A549 treated with ZK216348 at 1 μM for 4 hours (cell line): ENCODE measurements at places on chromosomes 11 and 22. TPM values are rescaled to one million over a fixed set of nuclear protein-coding genes. Genes with fewer than 3 reads are reported as not detected.

The RFPL3 gene
- not detected in 5 replicates for total RNA-seq

The OR51B4 gene
- not detected in 5 replicates for total RNA-seq

The NLRP6 gene
- total RNA-seq, result not detected in 5 replicates

The RIC3 gene
- total RNA-seq, result 1.8 to 3.7 TPM (median 2.9 TPM) in 5 replicates

The PCNX3 gene
- 19.9 to 40.4 TPM (median 37.0 TPM) in 5 replicates for total RNA-seq

The TTC38 gene
- 13.0 to 17.8 TPM (median 14.8 TPM) in 5 replicates for total RNA-seq

The TRIM66 gene
- total RNA-seq, result 1.7 to 3.0 TPM (median 2.2 TPM) in 5 replicates

The PSMA1 gene
- 161 to 186 TPM (median 177 TPM) in 5 replicates for total RNA-seq

The SYT8 gene
- 0.41 to 0.51 TPM in 2 of 5 replicates, not detected in the others for total RNA-seq

The ART1 gene
- not detected in 5 replicates for total RNA-seq

The RFPL2 gene
- 0.18 TPM in 1 of 5 replicates, not detected in the others for total RNA-seq

The SEPTIN5 gene
- 6.9 to 10.4 TPM (median 8.8 TPM) in 5 replicates for total RNA-seq

The KRTAP5-11 gene
- not detected in 5 replicates for total RNA-seq

The KCNE3 gene
- not detected in 5 replicates for total RNA-seq

The PARVG gene
- not detected in 5 replicates for total RNA-seq

The HBE1 gene
- total RNA-seq, result 0.53 TPM in 1 of 5 replicates, not detected in the others

The DEFB131B gene
- total RNA-seq, result not detected in 5 replicates

The MYBPC3 gene
- 0.06 to 0.09 TPM (median 0.07 TPM) in 5 replicates for total RNA-seq

The EHF gene
- 0.36 to 1.3 TPM (median 0.95 TPM) in 5 replicates for total RNA-seq

The PLAAT5 gene
- not detected in 5 replicates for total RNA-seq

The TEAD1 gene
- total RNA-seq, result 37.9 to 82.5 TPM (median 64.4 TPM) in 5 replicates

The TMEM191C gene
- total RNA-seq, result 0.88 to 2.1 TPM (median 1.3 TPM) in 5 replicates

The BTG4 gene
- total RNA-seq, result 0.21 to 0.27 TPM in 2 of 5 replicates, not detected in the others

The DERL3 gene
- total RNA-seq, result 0.31 to 0.68 TPM (median 0.65 TPM) in 5 replicates

The PGA5 gene
- total RNA-seq, result not detected in 5 replicates

The PHF21B gene
- 0.81 to 1.2 TPM (median 1.0 TPM) in 5 replicates for total RNA-seq

The YPEL1 gene
- total RNA-seq, result 0.06 to 0.47 TPM (median 0.21 TPM) in 4 of 5 replicates, not detected in the other

The TEX12 gene
- total RNA-seq, result not detected in 5 replicates

The IGLL5 gene
- not detected in 5 replicates for total RNA-seq

The PLAAT4 gene
- total RNA-seq, result 1.7 to 2.4 TPM (median 2.0 TPM) in 5 replicates

The CCND1 gene
- total RNA-seq, result 157 to 270 TPM (median 221 TPM) in 5 replicates

The CNTN5 gene
- total RNA-seq, result not detected in 5 replicates

The LDHAL6A gene
- total RNA-seq, result not detected in 5 replicates

The NCAPH2 gene
- 28.3 to 43.0 TPM (median 36.3 TPM) in 5 replicates for total RNA-seq

The CDC42EP1 gene
- total RNA-seq, result 16.8 to 37.2 TPM (median 34.9 TPM) in 5 replicates

The CASP5 gene
- total RNA-seq, result not detected in 5 replicates

The TMPRSS5 gene
- 0.09 to 0.63 TPM (median 0.18 TPM) in 4 of 5 replicates, not detected in the other for total RNA-seq

The NXPE4 gene
- not detected in 5 replicates for total RNA-seq

The NAALADL1 gene
- not detected in 5 replicates for total RNA-seq

The GLYAT gene
- total RNA-seq, result not detected in 5 replicates

The OR8D1 gene
- not detected in 5 replicates for total RNA-seq

The SCN4B gene
- 0.05 to 0.09 TPM in 2 of 5 replicates, not detected in the others for total RNA-seq

The FGF4 gene
- not detected in 5 replicates for total RNA-seq

The TTC28 gene
- total RNA-seq, result 2.5 to 3.8 TPM (median 3.5 TPM) in 5 replicates

The KCNQ1OT1 gene
- 0.04 to 0.07 TPM (median 0.06 TPM) in 5 replicates for total RNA-seq

The OR8G1 gene
- total RNA-seq, result not detected in 5 replicates

The OR5P2 gene
- not detected in 5 replicates for total RNA-seq

The PKDREJ gene
- total RNA-seq, result not detected in 5 replicates

The MAP6 gene
- 1.8 to 2.1 TPM (median 1.9 TPM) in 5 replicates for total RNA-seq

The UPB1 gene
- total RNA-seq, result 0.05 TPM in 1 of 5 replicates, not detected in the others

The KIAA1671 gene
- total RNA-seq, result 8.2 to 13.0 TPM (median 10.6 TPM) in 5 replicates

The UVRAG gene
- total RNA-seq, result 8.6 to 12.2 TPM (median 9.8 TPM) in 5 replicates

The TUB gene
- total RNA-seq, result 5.1 to 7.9 TPM (median 7.5 TPM) in 5 replicates

The STARD10 gene
- total RNA-seq, result 16.6 to 21.0 TPM (median 19.4 TPM) in 5 replicates

The LARGE1 gene
- total RNA-seq, result 2.4 to 6.2 TPM (median 3.8 TPM) in 5 replicates

The NPAS4 gene
- total RNA-seq, result not detected in 5 replicates

The ANO9 gene
- 0.44 to 1.5 TPM (median 1.1 TPM) in 5 replicates for total RNA-seq

The MMP13 gene
- 0.09 to 0.15 TPM in 2 of 5 replicates, not detected in the others for total RNA-seq

The RIMBP3B gene
- total RNA-seq, result 0.19 to 0.67 TPM (median 0.42 TPM) in 5 replicates
